ENCODE measurements at places on chromosomes 2 and 18.

GRCh38 chr2:57890464-57890863, 156.1 kb upstream of the VRK2 start:
- DNase-seq, result no peak

GRCh38 chr2:177733-178132, 86.1 kb downstream of the SH3YL1 start:
- DNase-seq, result no peak

- DNase-seq, result no peak
Observed at GRCh38 chr2:20185176-20186022, 39.5 kb downstream of the SDC1 start.

DNA sequence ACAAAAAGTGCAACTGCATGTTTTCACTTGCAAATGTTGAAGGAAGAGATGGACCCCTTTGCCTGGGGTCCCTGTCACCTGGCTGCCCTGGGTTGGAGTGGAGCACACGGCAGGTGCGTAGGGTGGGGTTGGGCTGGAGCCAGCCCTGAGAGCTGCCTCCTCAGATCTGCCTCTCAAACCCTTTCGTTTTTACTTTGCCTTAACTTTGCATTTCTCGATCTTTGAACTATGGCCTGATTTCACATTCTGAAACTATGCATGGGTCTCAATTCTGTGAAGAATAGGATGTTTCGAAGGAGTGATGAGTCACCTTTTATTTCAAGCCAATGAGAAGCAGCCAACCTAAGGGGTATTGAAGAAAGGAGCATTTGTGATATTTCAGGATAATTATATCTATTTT, 132.8 kb downstream of the ACOXL start:
- DNase-seq, result no peak

DNA sequence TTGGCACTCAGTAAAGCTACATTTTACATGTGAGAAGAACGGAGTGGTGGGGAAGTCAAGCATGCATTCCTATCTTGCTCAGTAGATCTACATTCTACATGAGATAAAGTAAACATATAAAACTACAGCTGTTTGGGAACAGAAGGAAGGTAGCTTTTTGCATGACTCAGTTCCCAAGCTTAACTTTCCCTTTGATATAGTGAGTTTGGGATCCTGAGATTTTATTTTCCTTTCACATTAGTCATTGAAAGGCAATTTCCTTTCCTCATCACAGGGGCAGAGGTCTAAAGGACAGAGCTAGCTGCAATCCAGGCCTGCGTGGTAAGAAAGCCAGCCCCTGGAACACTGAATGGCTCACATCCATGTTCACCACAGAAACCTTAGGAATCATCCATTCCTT, 257.2 kb downstream of the SRBD1 start:
- no peak for DNase-seq

DNA sequence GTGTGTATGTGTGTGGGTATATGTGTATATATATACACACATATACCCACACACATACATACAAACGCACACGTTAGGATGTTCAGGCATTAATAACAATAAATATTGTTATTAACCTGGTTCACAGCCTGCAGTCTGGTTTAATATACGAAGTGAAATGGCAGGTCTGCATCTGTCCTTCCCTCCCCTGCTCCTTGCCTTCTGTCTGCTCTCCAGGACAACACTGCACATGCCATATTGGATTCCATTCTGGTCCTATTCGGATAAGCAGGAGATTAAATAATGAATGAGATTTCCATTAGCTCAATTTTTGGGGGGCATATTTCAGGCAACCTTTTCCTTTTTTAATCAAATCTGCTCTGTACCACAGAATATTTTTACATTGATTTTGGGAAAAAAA, 158.0 kb downstream of the CELF4 start:
- no peak for DNase-seq
